ENCODE measurements at places on chromosomes 1 and 21.

- DNase-seq, result no peak
Measured at GRCh38 chr21:38269576-38269936, 12.8 kb downstream of the KCNJ15 start.

DNA sequence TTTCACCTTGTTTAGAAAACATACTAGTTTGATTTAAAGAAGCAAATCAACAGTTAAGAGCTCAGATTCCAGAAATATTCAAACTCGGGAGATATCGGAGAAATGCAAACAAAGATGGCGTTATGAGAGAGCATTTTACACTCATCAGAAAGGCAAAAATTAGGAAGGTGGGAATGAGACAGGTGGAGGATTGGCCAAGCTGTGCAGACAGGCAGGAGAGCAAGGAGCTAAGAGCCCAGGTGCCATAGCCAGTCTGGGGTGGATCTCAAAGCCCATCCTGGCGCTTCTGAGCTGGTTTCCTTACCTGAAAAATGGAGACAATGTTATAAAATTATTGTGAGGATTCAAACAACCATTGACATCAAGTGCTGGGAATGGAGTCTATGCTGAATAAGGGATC, 19.6 kb upstream of the TARDBP start:
- DNase-seq, result no peak

DNA sequence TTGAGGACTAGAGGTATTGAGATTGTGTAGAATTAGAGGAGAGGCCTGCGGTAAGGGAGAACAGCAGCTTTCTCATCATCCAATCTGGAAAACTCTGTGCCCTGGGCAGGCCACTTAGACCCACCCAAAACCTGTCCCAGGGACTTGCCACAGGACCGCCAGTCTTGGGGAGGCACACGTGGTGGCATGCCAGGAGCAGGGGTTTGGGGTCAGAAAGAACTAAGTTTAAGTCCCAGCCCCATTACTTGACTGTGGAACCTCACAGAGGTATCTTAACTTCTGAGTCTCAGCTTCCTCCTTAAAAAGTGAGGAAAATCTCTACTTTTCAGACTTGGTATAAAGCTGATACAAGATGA, 356.6 kb downstream of the HHAT start:
- DNase-seq, result no peak

GRCh38 chr1:58468612-58469011, 77.9 kb downstream of the OMA1 start:
- DNase-seq, result no peak

- no peak for DNase-seq
Measured at GRCh38 chr1:172135076-172135672, 285.3 kb upstream of the C1orf105 start.

DNA sequence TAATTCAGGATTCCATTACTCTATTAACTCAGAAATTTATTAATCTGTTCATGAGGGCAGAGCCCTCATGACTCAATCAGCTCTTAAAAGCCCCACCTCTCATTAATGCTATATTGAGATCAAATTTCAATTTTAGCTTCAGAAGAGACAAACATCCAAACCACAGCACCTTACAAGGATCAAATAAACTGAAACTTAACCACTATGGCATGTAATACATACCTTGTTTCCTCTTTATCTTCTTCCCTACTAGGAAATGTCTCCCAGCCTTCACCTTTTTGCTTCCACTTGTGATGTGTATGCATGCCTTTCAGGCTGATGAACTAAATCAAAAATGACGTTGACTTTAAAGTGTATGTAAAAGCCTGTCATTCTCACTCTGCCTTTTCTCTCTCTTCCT, 2121.3 kb downstream of the NCAM2 start:
- no peak for DNase-seq

GRCh38 chr1:101742509-101742908, 254.2 kb downstream of the OLFM3 start:
- no peak for DNase-seq

GRCh38 chr1:183735069-183735860, 69.7 kb upstream of the RGL1 start:
- DNase-seq, result no peak

DNA sequence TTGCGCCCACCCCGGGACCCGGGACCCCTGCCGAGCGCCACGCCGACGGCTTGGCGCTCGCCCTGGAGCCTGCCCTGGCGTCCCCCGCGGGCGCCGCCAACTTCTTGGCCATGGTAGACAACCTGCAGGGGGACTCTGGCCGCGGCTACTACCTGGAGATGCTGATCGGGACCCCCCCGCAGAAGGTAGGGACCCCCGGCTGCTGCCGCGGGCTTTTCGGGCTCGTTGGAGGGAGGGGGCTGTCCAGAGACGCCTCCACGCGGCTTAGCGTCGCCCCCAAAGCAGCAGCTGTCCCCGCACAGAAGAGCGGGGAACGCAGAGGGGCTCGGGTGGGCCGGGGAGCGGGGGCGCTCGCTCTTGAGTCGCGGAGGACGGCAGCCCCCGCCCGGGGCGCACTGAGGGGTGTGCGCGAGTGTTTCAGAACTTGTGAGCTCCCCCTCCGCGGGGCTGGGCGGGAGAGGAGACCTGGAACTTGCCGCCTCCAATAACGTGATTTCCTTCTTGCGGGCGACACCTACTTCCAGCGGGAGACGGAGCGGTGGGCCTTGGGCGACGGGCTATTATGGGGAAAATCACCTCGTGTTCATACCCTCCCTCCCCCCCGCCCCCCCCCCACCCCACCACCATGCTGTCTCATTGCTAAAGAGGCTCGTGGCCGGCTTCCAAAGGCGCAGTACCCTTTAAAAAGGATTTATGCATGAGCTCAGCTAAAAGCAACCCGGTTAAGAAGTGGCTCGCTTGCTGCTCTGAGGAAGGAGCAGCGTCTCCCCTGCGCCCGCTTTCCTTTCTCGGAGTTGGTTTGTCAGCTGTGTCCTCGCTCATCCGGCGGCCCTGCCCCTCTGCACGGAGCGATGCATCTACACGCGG, 664 bp downstream of the BACE2 start:
- no peak for DNase-seq

DNA sequence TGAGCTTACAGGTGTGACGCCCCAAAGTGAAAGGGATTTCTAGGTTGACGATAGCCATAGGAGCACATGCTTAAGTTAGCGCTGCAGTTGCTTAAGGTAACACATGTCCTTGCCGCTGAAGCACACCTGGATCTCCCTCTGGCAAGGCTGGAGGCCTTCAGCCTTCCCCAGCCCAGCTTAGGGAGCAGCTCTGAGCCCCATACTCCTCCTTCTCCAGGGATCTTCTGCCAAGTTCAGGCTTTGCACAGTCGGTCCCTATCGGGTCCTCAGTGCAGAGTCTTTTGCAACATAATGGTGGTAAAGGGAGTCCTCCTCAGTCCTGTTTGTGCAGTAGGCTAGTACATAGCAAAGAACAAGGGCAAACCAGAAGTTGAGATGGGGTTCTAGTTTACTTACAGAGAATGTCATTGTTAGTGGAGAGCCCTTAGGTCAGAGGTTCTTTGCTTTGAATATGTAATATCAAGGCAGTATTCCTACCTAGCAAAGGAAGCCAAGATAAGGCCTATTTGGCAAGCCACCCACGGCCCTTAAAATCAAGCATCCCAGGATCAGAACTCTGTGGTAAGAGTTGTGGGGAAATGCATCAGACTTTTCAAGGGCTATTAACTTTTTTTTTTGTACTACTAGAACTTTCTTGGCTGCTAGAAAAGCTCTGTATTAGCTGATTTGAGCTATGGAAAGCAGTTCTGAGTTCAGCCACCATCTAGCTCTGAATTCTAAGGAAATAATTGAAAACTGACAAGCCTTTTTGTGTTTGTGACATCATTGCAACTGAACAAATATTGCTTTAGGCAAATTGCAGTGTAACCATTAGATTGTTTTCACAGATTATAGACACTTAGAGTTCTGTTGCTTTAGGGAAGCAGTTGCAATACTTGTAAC, 1.4 kb downstream of the EVA1C start:
- no peak for DNase-seq

DNA sequence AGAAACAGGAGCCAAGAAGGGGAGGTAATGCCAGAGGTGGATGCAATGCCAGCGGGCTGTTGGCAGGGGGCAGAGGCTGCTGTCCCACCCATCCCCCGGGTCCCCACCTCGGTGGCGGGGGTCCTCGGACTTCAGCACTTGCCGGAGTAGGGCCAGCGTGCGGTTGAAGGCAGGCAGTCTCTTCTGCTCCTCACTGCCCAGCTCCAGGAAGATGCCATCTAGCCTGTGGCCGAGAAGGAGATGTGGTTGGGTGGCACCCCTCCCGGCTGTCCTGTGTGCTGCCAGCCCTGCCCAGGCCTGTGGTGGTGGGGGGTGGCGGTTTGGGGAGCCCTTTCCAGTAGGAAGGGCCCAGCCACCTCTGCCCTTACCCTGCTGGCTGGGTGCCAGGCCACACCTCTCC, 13.5 kb downstream of the TTC22 start:
- DNase-seq, result no peak

DNA sequence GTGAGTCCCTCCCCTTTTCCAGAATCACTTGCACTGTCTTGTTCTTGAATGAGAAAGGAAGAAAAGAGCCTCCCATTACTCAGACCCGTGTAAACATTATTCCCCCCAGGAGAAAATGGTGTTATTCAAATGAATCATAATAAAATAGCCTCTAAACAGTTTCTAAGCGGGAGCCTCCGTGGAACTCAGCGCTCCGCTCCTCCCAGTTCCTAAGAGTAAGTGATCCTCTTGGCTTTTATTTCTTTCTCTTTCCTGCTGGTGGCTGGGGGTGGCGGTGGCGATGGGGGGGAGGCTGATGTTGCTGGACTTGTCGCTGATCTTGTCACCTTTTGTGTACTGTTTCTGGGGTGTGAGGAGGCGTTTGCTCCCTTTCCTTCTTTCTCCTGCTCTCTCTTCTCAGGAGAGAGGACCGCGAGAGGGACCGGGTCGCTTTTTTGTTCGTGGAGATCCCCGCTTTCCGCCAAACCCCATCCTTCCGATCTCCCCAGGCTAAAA, 781 bp downstream of the PROX1 start:
- no peak for DNase-seq

- no peak for DNase-seq
Measured at GRCh38 chr21:24336491-24336890, 1270.8 kb downstream of the MRPL39 start.

- DNase-seq, result peak; percentile 48
Measured at GRCh38 chr1:15249081-15249480, 2.1 kb downstream of the FHAD1 start.

- DNase-seq, result no peak
Measured at GRCh38 chr21:45830221-45830640, 151.3 kb upstream of the COL6A1 start.

GRCh38 chr21:25508364-25508763, 98.9 kb downstream of the MRPL39 start:
- DNase-seq, result no peak

- no peak for DNase-seq
Measured at GRCh38 chr1:74407902-74408301, 104.5 kb downstream of the LRRC53 start.

DNA sequence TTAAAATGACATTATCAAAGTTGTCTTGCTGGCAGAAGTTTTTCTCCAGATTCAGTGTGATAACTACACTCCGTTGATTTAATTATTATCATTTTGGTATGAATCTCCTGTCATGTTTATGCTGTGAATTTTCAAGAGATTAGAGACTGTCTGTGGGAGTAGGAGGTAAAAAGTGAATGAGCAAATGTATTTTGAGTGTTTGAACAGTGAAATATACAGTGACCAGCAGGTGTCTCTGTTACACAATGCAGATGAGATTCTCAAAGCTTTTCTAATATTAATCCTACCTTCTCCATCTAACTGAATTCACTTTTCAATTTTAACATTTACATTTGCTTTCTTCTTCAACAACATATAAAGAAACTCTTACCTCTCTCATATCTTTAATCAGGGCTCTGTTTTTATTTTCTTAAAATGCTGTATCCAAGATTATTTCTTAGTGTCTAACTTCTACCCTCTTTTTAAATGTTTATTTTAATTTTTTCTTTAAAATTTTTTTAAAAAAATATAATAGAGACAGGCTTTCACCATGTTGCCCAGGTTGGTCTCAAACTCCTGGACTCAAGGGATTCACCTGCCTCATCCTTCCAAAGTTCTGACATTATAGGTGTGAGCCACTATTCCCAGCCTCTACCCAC, 20.9 kb upstream of the HSPA13 start:
- DNase-seq, result no peak

GRCh38 chr21:45167796-45168222, 93.4 kb downstream of the ADARB1 start:
- DNase-seq, result no peak

DNA sequence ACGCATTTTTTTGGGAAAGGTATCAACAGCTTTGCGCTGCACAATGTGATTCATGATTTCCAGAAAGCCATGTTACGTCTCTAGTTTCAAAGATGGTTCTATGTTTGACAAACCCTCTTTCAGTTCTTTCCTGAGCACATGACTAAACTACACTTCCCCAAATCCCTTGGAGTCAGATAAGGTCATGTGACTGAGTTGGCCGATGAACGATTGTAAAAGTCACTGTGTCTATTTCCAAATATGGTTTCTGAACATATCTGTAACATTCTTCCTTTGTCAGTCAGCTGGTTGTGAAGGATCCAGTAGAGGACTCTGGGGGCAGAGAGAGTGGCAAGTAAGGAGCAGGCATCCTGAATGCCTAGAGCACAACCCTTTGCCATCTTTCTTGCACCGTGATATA, 35.4 kb downstream of the TMPRSS15 start:
- DNase-seq, result no peak

GRCh38 chr1:23424293-23425192, at the start of gene TCEA3:
Gene TCEA3 (minus strand): TSS chr1:23424748. CDS start chr1:23424633, 115 bp downstream.
- peak; percentile 19 for DNase-seq

- no peak for DNase-seq
Measured at GRCh38 chr1:6967431-6968111, 182.3 kb downstream of the CAMTA1 start.

DNA sequence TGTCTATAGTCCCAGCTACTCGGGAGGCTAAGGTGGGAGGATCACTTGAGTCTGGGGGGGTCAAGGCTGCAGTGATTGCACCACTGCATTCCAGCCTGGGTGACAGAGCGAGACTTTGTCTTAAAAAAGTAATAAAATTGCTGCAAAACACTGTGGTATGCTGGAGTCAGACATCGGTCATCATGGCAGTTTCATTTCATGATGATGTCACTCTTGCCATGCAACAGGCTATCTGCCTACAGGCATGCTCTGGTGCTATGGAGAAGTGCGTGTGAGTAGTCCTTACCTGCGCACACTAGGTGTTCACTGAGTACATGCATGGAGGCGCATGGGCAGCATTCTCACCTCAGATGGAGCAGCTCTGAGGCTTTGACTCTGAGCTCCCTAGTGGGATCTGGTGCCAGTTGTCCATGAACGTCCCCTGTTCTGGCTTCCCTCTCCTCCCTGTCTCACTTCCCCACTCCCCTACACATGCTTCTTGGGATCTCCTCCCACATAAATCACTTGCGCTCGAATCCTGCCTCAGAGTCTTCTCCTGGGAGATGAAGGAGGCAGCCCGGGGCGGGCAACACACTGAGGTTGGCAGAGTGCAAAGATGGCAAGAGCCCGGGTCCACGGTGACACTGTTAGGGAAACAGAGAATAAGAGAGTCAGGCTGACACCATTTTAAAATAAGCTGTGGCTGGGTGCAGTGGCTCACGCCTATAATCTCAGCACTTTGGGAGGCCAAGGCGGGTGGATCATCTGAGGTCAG, 10.4 kb upstream of the CELA3B start:
- no peak for DNase-seq

GRCh38 chr1:41862384-41863221, 56.1 kb downstream of the HIVEP3 start:
- DNase-seq, result peak; percentile 12

- DNase-seq, result no peak
Measured at GRCh38 chr1:173405834-173406233, 71.3 kb upstream of the PRDX6 start.

GRCh38 chr1:196393282-196393681, 215.0 kb downstream of the KCNT2 start:
- no peak for DNase-seq

GRCh38 chr1:225156254-225156653, 226.8 kb downstream of the DNAH14 start:
- no peak for DNase-seq
